ENCODE measurements at places on chromosomes 7 and 10.

- no peaks in the 10 kb centered on the region for H3K27me3 ChIP-seq
- H3K36me3 ChIP-seq: no peaks in the 10 kb centered on the region
- H3K4me3 ChIP-seq: no peak overlapping the region
- no peaks in the 10 kb centered on the region for H3K4me1 ChIP-seq
These were observed 513.0 kb downstream of the INHBA start for GRCh38 chr7:41189866-41190265.

GRCh38 chr7:7292085-7292484 is 109.7 kb downstream of the C1GALT1 start:
- DNase-seq: no peak
- H3K4me3 ChIP-seq: no peak overlapping the region
- no peak overlapping the region for H3K27ac ChIP-seq
- no peaks in the 10 kb centered on the region for H3K36me3 ChIP-seq

DNA sequence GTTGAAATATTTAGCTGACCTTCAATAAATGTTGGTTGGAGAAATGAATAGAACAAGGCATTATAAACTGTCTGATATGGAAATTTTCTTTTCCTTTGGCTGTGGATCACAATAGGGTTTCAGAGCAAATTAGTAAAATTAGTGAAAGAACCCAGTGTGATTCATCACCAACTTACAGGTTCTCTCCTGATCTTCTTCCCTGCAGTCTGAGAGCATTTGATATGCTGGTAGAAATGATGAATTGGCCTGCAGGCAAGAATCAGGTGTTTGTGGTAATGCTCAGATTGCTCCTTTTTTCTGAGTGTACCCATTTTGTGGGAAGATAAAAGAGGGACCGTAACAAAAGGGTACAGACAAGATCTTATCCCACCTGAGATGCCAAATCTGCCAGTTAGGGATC is 51.9 kb downstream of the BTAF1 start:
- DNase-seq: no peak
- no peaks in the 10 kb centered on the region for H3K27me3 ChIP-seq
- no peak overlapping the region for H3K4me3 ChIP-seq
- peaks cover 60% of the 10 kb centered on the region for H3K4me1 ChIP-seq
- H3K27ac ChIP-seq: peak overlapping the region; percentile 83

- no peaks in the 10 kb centered on the region for H3K4me1 ChIP-seq
- peaks cover 11% of the 10 kb centered on the region for H3K27me3 ChIP-seq
- no peak overlapping the region for H3K4me3 ChIP-seq
- DNase-seq: no peak
- H3K27ac ChIP-seq: no peak overlapping the region
- no peaks in the 10 kb centered on the region for H3K36me3 ChIP-seq
These were observed 52.3 kb upstream of the OPN4 start for GRCh38 chr10:86601956-86602602.

DNA sequence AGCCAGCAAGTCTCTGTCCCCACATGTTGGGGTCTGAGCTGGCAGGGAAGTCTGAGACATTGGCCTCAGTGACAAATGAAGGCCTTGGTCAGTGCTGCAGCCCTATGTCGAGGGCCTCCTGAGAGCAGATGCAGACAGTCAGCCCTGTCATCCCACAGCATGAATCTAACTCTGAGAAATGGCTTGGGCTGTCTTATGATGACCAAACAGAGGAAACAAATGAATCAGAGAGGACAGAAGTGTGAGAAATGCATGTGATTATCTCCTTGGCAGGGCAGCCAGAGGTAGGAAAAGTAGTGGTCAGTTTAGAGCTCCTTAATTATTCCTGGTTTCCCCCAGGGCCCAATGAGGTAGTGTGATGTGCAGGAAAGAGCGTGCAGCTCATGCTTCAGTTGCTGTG is 287.6 kb downstream of the SORCS3 start:
- H3K27me3 ChIP-seq: no peaks in the 10 kb centered on the region
- no peaks in the 10 kb centered on the region for H3K4me1 ChIP-seq
- H3K36me3 ChIP-seq: no peaks in the 10 kb centered on the region

- no peak for DNase-seq
- no peaks in the 10 kb centered on the region for H3K4me1 ChIP-seq
- H3K36me3 ChIP-seq: no peaks in the 10 kb centered on the region
- no peaks in the 10 kb centered on the region for H3K27me3 ChIP-seq
- H3K4me3 ChIP-seq: no peak overlapping the region
These were observed 250.3 kb downstream of the CNTNAP2 start for GRCh38 chr7:146366938-146367337.

GRCh38 chr7:141114029-141114664 is 40.3 kb downstream of the TMEM178B start:
- DNase-seq: no peak
- H3K4me3 ChIP-seq: no peak overlapping the region
- peaks cover 5% of the 10 kb centered on the region for H3K27me3 ChIP-seq
- H3K36me3 ChIP-seq: no peaks in the 10 kb centered on the region

DNA sequence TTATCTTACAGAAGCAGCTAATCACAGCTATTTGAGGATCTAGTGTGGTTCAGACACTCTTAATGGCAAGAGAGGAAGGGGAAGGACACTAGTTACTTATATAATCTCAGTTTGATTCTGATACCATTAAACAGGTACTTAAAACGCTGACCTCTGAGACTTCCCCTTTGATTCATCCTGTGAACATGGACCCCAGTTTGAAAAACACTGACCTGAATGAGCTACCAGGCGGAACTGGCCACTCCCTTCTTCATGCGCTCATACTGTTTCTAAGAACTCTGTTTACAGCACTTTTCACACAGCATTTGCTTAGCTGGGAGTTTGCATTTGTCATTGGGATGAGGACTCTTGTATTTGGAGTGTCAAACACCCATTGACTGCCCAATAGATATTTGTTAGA is 45.7 kb downstream of the BEND7 start:
- H3K36me3 ChIP-seq: no peaks in the 10 kb centered on the region
- H3K27me3 ChIP-seq: peaks cover 16% of the 10 kb centered on the region
- no peak for DNase-seq
- no peak overlapping the region for H3K27ac ChIP-seq
- no peak overlapping the region for H3K4me3 ChIP-seq

- peak overlapping the region; percentile 73 for H3K4me3 ChIP-seq
- peaks cover 5% of the 10 kb centered on the region for H3K4me1 ChIP-seq
- no peak for DNase-seq
- no peaks in the 10 kb centered on the region for H3K36me3 ChIP-seq
- H3K27me3 ChIP-seq: peaks cover 33% of the 10 kb centered on the region
These were observed 798 bp upstream of the AUTS2 start for GRCh38 chr7:69597278-69598076.

GRCh38 chr7:2567679-2568278 is 9.0 kb downstream of the IQCE start:
- H3K4me1 ChIP-seq: peaks cover 3% of the 10 kb centered on the region
- peaks cover 10% of the 10 kb centered on the region for H3K36me3 ChIP-seq
- no peak for DNase-seq
- no peaks in the 10 kb centered on the region for H3K27me3 ChIP-seq
- no peak overlapping the region for H3K4me3 ChIP-seq

- no peaks in the 10 kb centered on the region for H3K36me3 ChIP-seq
- no peak overlapping the region for H3K27ac ChIP-seq
- H3K4me1 ChIP-seq: peaks cover 46% of the 10 kb centered on the region
- no peak overlapping the region for H3K4me3 ChIP-seq
These were observed 4.9 kb upstream of the VSIR start for GRCh38 chr10:71778071-71778825.

DNA sequence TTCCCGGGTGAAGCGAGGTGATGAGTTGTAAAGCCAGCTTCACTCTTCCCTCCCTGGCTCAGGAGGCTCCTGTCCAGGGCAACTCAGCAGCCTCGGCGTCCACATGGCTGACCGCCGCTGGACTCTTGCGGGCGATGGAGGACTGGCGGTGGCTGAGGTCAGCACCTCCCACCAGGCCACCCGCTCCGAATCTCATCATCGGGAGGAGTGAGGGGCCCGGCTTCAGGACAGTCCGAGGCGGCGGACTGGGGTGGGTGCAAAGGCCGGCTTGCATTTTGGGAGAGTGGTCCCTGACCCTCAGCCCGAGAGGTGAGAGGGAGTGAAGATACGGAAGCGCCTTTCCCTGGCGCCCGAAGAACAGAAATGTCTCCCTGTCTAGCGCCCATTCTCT is 759 bp downstream of the DNAJB12 start:
- DNase-seq: no peak
- peaks cover 36% of the 10 kb centered on the region for H3K4me1 ChIP-seq
- peak overlapping the region; percentile 97 for H3K4me3 ChIP-seq
- peaks cover 2% of the 10 kb centered on the region for H3K27me3 ChIP-seq

DNA sequence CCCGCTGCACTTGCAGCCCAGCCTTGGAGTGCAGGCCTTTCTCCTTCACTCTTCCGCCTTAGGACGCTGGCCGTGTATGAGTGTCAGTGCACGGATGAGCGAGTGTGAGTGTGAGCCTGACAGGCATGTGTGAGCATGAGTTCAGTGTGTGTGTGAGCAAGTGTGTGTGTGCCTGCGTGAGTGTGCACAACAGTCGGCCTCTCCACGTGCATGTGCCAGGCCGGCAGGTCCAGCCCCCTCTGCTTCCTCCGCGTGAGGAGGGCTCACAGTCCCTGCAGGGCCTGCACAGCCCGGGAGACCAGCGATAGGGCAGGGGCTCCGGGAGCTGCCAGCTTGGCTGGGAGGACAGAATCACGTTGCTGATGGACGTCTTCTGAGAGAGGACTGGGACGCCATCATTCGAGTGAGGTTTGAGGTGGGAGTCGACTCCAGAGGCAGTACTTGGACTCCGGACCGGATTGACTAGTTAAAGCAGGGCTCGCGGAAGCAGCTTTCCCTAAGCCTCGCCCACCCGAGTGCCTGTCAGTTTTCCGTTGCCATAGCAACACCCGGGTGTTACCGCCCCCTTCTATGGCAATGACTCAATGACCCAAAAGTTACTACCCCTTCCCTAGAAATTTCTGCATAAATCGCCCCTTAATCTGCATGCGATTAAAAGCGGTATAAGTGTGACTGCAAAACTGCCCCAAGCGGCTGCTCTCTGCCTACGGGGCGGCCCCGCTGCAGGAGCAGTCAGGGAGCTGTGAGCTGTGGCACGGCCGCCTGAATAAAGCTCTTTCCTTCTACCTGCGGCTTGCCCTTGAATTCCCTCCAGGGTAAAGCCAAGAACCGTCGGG is 19.6 kb upstream of the CFAP46 start:
- peaks cover 16% of the 10 kb centered on the region for H3K4me1 ChIP-seq
- H3K4me3 ChIP-seq: peak overlapping the region; percentile 90
- peaks cover 11% of the 10 kb centered on the region for H3K27me3 ChIP-seq
- peak; percentile 54 for DNase-seq
- H3K27ac ChIP-seq: peak overlapping the region; percentile 68

GRCh38 chr7:134729895-134730294 is 49.5 kb upstream of the CALD1 start:
- H3K27ac ChIP-seq: no peak overlapping the region
- peaks cover 13% of the 10 kb centered on the region for H3K4me1 ChIP-seq
- no peaks in the 10 kb centered on the region for H3K27me3 ChIP-seq
- no peaks in the 10 kb centered on the region for H3K36me3 ChIP-seq

- H3K4me3 ChIP-seq: no peak overlapping the region
- peaks cover 9% of the 10 kb centered on the region for H3K27me3 ChIP-seq
- no peak overlapping the region for H3K27ac ChIP-seq
- DNase-seq: no peak
- no peaks in the 10 kb centered on the region for H3K4me1 ChIP-seq
- H3K36me3 ChIP-seq: no peaks in the 10 kb centered on the region
These were observed 8.4 kb upstream of the R3HCC1L start for GRCh38 chr10:98125940-98126631.

DNA sequence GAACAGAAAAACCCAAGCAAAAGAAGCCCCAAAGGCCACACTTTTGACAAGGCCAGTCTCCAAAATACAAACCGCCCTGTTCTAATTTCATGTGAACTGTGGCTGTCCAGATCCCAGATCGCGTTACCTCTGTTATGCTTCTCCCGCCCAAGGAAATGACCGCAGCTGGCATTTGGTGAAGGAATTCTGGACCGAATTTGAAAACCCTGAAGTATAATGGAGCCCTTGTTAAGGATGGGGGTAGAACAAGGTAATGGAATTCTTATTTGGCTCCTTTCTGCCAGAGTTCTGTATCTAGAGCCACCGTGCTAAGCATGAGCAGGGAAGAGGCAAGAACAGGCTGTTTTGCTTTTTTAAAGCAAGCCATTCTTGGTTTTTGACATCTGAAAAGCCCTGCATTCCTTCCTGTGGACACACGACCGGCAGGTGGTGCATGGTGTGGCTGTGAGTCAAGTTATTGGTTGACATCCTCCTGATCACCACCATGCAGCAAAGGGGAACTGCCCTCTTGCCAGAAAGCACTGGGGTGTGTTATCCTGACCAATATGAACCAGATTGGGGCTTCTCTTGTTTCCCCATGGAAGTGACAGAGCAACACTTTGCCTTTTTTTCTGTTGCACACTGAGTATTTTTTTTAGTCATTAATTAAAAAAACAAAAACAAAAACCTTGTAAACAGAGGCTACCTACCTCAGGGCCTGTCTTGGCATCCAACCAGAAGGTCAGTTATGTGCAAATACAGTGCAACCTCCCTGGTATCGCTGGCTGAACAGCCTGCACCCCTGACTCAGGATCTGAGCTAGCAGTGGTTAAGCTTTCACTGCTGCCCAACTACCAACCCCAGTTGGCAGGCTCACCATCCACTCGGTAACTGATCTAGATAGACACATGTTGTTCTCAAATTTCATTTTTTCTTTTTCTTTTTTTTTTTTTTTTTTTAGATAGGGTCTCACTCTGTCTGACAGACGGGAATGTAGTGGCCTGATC is 14.2 kb downstream of the UCMA start:
- no peaks in the 10 kb centered on the region for H3K27me3 ChIP-seq
- no peaks in the 10 kb centered on the region for H3K36me3 ChIP-seq
- no peak overlapping the region for H3K4me3 ChIP-seq
- H3K27ac ChIP-seq: no peak overlapping the region

- no peaks in the 10 kb centered on the region for H3K4me1 ChIP-seq
- no peak overlapping the region for H3K27ac ChIP-seq
- no peaks in the 10 kb centered on the region for H3K36me3 ChIP-seq
- H3K4me3 ChIP-seq: no peak overlapping the region
- no peak for DNase-seq
These were observed 137.2 kb downstream of the INHBA start for GRCh38 chr7:41565655-41566054.

DNA sequence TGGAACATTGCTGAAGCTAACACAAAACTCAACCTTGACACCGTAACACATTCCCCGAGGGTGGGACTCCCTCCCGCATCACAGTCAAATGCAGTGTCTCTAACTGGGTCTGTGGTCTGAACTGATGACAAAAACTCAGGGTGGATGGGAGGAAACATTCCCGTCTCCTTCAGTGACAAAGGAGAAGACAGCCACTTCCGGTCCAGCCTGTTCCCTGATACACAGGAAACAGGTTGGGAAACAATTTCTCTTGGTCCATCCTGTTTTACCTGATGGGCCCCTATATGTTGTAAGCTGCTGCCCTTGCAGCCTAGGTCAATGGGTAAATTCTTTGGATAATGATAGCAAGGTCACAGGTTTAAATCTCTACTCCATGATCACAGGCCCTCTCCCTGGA is 20.4 kb downstream of the SLC13A4 start:
- H3K27ac ChIP-seq: no peak overlapping the region
- no peaks in the 10 kb centered on the region for H3K36me3 ChIP-seq
- DNase-seq: no peak
- peaks cover 1% of the 10 kb centered on the region for H3K27me3 ChIP-seq

- DNase-seq: no peak
- peaks cover 14% of the 10 kb centered on the region for H3K4me1 ChIP-seq
- H3K27me3 ChIP-seq: peaks cover 2% of the 10 kb centered on the region
- no peaks in the 10 kb centered on the region for H3K36me3 ChIP-seq
These were observed 28.0 kb upstream of the VSIR start for GRCh38 chr10:71801361-71801760.

- H3K27me3 ChIP-seq: no peaks in the 10 kb centered on the region
- H3K4me1 ChIP-seq: peaks cover 54% of the 10 kb centered on the region
- H3K4me3 ChIP-seq: no peak overlapping the region
- DNase-seq: no peak
- peaks cover 81% of the 10 kb centered on the region for H3K36me3 ChIP-seq
- H3K27ac ChIP-seq: no peak overlapping the region
These were observed 5.5 kb downstream of the MCM7 start for GRCh38 chr7:100095704-100096103.
